HT-29 (cell line): ENCODE measurements at places on chromosomes 2 and 18. TPM values are rescaled to one million over a fixed set of nuclear protein-coding genes. Genes with fewer than 3 reads are reported as not detected.

- no peak for DNase-seq
Measured at GRCh38 chr2:62177392-62178049, 18.4 kb upstream of the B3GNT2 start.

DNA sequence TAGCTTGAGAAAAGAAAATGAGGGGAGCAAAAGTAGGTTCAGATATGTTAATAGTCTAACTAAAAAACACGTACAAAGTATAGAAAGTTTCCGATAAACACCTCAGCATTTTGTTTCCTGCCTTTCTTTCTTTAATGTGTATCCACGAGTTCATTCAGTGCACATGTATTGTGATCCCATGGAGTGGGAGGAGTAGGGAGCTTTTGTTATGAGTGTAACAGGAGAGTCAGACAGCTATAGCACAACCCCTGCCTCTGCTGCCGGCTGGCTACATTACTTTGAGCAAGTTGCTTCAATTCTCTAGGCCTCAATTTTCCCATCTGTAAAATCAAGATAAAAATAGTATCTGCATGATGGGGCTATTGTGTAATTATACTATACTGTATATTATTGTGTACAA, 249.2 kb upstream of the FIGN start:
- no peak for DNase-seq

- no peak for DNase-seq
Measured at GRCh38 chr2:27790796-27791195, 19.3 kb downstream of the MRPL33 start.

DNA sequence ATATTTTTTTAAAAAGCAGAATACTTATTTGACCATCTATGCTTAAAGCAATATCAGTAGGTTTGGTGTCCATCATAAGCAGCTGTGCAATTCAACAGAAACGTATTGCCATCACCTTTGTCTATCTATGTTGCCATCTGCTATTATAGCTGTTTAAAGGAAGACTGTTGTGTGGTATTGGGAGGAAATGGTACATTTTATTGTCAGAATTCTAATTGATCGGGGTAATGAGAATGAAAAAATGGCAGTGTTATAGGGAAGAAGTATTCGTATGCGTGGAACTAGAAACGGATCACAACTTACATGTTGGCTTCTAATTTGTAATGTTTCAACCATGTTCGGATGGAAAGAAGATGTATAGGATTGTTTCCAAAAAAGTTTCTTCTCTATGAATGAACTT, 90.3 kb upstream of the RANBP2 start:
- DNase-seq = no peak

DNA sequence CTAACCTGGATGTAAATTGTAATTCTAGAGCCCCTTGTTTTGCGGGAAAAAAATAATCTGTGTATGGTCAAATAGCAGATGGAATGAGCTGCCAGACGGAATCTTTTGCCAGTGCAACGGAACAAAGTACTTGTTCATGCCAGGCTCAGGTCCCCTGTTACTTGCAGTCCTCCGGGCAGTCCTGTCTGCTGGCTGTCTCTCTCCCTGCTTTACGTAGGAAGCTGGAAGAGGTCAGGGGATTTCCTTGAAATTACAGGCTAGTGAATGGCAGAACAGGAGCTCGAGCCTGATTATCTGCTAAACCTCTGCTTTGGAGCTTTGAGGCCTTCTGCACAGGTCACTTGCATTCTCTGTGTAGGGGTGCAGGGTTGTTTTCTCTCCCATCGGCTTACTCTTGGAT, 54.8 kb downstream of the LRRFIP1 start:
- no peak for DNase-seq

DNA sequence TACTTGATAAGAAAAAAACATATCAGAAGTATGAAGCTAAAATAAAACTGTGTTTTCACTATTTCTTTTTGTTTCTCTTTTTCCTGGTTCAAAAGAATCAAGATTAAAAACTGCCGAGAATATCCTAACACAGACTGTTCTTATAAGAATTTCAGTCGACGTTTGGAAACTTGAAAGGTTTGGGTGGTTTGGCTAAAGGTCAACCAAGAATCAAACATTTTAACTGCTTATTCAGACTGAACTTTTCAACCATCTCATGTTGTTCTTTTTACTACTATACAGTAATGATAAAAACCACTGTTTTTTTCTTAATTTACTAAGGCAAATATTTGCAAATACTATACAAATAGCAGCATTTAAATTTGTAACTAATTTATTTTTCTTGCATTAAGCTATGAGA, 308.5 kb upstream of the TFPI start:
- no peak for DNase-seq

- DNase-seq = no peak
Measured at GRCh38 chr2:152499896-152500735, 165.1 kb downstream of the FMNL2 start.

DNA sequence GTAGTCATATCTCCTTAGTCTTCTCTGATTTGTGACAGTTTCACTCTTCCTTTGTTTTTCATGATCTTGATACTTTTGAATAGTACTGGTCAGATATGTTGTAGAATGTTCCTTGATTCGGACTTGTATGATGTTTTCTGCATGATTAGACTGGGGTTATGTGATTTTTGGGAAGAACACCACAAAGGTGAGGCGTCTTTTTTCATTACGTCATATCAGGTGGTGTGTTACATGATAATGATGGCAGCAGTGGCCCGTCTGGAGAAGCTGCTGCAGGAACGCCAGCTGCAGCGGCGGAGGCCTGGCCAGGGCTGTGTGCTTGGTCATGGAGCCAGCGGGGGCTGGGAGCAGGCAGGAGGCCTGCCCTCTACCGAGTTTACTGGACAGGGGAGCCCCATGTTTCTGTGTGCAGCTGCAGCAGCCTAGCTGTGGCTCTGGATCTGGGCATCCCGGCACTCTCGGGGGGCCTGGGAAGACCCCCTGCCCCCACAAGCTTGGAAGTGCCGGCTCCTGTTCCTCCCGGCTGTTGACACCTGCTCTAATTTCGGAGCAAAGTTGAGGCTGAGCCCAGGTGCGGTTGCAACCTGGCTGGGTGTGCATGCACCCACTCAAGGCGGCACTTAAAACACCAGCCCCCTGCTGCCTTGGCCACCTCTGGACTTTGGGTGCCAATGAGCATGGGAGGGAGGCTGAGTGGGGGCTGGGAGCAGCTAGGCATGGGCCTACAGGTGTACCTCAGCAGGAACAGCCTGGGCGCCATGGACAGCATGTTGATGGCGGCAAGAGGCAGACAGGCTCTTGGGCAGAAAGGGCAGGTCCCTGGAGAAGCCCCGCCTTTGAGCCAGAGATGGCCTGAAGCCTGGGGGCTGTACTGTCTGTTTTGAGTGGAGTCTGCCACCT, 26.1 kb downstream of the SLC4A10 start:
- no peak for DNase-seq

NGEF gene
- 13.4 and 13.5 TPM in 2 replicates for total RNA-seq
